Foreskin keratinocyte (primary cell): ENCODE measurements at places on chromosomes 3 and 15. TPM values are rescaled to one million over a fixed set of nuclear protein-coding genes. Genes with fewer than 3 reads are reported as not detected.

DNA sequence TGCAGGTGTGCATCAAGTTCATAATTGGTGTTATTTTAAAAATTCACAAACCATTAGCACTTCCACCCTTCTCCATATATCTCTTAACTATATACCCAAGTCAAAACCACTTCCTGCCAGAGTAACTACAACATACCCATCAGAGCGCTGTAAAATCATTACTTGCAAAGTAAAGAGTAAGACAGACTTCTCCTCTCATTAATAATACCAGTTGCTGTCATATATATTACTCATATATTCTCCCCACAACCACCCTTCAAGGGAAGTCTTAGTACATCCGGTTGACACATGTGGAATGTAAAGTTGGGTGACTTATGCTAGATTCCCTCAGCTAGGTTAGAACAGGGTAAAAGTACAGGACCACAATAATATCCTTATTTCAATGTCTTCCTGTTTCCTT, 5.6 kb downstream of the TERC start:
- DNase-seq: peak; percentile 90

DNA sequence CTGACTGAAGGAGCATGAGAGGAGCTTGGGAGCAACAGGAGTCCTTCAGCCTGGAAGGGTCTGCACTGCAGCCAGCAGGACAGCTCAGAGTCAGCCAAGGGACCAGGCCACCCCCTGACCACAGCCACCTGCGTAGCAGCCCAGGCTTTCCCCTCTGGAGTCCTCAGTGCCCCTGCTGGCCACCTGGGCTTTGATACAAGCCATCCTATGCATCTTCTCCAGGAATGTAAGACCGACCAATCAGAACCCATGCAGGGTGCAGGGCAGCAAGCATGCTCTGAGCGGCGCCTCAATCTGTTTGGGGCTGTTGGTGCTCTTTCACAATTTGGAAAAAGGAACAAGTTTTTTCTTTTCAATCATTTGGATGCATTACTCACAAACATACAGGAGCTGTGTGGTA, 52.0 kb downstream of the DZIP1L start:
- no peak for DNase-seq

GRCh38 chr3:42387802-42388651, 22.4 kb downstream of the LYZL4 start:
- no peak for DNase-seq

DNA sequence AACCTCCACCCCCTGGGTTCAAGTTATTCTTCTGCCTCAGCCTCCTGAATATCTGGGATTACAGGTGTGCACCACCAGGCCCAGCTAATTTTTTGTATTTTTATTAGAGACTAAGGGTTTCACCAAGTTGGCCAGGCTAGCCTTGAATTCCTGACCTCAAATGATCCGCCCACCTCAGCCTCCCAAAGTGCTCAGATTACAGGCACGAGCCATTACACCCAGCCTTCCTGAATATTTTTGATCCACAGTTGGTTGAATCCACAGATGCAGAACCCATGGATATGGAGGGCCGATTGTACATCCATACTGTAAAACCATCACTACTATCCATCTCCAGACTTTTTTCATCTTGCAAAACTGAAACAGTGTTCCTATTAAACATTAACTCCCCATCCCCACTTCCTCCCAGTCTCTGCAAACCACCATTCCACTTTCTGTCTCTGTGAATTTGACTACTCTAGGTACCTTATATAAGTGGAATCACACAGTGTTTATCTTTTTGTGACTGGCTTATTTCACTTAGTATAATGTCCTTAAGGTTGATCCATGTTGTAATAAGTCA, 8.2 kb upstream of the TMEM62 start:
- no peak for DNase-seq

Gene IGDCC3
- polyA plus RNA-seq: not detected in 2 replicates

- no peak for DNase-seq
Measured at GRCh38 chr15:40815042-40815698, 7.9 kb upstream of the DNAJC17 start.

DNA sequence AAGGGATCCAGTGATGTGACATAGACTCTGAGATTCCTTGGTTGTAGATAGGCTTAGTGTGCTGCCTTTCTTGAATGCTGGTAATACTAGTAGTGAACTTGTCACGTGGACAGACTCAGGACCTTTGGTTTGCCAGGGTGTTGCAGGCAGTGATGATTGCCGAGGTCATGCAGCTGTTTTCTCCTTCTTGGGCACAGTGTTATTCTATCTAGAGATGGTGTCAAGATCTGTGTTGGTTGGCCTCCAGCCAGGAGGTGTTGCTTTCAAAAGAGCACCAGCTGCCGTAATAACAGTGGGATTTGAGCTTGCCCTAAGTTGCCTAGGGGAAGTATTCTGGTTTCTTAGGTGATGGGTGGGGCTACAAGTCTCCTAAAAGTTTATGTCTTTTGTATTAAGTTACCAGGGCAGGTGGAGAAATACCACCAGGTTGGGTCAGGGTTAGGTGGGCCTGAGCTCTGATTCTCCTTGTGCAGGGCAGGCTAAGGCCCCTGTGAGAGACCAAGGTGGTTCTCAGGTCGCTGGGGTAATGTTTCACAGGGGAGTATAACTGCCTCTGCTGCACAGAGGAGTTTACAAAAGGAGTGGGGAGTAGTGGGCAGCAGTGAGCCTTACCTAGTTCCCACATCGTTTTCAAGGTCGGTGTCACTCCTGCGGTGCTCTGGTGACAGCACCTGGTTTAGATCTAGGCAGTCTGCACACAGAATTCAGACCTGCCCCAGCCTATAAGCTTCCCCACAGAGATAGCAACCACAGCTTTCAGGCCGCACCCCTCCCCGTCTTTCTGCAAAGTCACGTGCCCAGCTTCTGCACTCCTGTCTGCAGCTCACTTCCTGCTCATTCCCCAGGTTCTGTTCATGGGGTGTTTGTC, 350.3 kb downstream of the DOCK3 start:
- DNase-seq: no peak

Gene PLAAT1
- polyA plus RNA-seq: 0.17 and 0.30 TPM in 2 replicates

GRCh38 chr15:66405615-66406014, 18.9 kb downstream of the MAP2K1 start:
- no peak for DNase-seq

DNA sequence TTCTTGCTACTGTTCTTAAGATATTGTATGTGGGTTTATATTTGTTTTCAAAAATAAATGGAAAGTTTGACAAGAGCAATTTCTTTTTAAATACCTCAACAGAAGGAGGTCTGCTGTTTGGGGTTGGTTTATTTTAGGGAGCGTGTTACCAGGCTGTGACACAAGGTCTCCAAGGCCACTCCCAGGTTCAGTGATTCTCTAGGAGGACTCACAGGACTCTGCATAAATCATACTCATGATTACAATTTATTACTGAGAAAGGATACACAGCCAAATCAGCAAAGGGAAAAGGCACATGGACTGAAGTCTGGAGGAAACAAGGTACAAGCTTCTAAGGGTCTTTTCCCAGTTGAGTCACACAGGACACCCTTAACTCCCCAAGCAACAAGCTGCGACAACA, 18.8 kb upstream of the MFSD1 start:
- DNase-seq: no peak

- no peak for DNase-seq
Measured at GRCh38 chr3:179897231-179897630, 139.5 kb downstream of the PEX5L start.

DNA sequence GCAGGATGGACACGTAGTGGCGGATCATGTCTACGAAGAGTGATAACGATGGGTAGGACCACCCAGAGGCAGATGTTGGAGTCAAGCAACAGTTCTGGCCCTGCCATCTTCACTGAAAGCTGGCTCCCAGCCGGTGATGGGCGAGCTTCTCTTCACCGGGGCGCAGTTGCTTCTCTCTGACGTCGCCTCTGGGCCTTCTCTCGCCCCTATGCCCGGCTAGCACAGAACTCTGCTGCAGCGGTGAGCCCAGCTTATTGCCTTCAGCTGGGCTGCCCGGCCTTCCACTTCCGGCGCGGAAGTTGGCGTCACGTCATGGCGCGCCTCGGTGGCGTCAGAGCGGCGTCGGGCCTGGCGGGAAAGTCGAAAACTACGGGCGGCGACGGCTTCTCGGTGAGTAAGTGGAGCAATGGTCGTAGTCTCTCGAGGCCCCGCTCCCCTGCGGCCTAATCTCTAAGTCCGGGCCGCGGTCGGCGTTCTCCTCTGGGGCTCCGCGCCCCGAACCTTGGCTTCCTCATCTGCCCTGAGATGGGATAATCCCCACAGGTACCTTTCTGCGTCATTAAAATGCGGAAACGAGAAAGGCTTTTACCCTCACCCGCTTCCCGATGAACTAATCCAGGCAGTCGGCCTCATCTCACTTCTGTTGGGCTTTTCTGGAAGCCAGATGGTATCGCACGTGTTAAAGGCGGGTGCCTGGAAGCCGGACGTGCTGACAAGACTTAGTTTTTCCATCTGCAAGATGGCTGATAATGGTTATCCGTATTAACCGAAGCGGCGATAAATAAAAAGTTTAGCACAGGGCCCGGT, at the start of gene FANCD2:
FANCD2 (plus strand) TSS at position 354 of the 807 bp plus-strand sequence. CDS start 2,221 bp downstream, outside the sequence.
- peak; percentile 76 for DNase-seq

DNA sequence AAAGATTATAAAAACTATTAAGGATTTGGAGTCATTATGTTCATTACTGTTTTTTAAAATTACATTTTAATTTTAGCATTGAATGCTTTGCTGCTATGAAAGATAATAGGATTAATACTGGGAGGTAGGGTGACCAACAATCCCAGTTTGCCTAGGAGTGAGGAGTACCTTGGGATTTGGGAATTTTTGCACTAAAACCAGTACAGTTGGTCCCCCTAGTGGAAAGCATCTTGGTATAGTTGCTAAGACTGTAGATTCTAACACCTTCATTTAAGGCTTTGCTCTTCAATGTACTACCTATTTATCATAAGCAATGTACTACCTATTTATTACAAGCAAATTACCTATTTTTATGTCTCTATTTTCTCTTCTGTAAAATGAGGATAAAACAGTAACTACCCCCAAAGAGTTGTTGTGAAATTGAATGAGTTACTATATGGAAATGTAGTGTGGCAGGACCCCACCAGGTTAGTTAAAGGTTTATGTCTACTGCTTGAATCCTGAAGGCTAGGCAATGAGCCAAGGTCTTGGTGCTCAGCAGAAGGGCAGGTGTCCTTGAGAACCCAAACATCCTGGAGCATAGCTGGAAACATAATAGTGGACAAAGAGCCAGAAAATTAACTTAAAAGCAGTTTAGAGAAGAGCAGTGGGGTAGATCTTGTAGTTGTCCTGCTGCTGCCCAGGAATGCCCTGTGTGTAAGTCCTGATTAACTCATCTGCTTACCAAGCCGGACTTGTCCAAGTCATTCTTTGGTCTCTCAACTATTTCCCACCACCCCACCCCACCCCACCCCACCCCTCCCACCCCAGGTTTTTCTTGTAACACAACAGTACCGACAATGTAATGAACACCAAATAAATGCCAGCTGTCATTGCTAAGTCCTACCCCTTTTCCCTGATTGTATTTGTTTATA, 49.2 kb upstream of the NMD3 start:
- DNase-seq: no peak

Gene EPHA6
- not detected in 2 replicates for polyA plus RNA-seq

Gene GAP43
- not detected in 2 replicates for polyA plus RNA-seq

GRCh38 chr3:151283907-151284461, 5.6 kb upstream of the P2RY14 start:
- no peak for DNase-seq

GRCh38 chr15:93030430-93031102, 58.4 kb downstream of the RGMA start:
- DNase-seq: peak; percentile 22

Gene UQCRC1
- polyA plus RNA-seq: 369 and 377 TPM in 2 replicates

Gene SOX14
- polyA plus RNA-seq: not detected in 2 replicates

Gene GOLGA8J
- polyA plus RNA-seq: not detected in 2 replicates

Gene NMB
- 13.0 and 18.6 TPM in 2 replicates for polyA plus RNA-seq

DNA sequence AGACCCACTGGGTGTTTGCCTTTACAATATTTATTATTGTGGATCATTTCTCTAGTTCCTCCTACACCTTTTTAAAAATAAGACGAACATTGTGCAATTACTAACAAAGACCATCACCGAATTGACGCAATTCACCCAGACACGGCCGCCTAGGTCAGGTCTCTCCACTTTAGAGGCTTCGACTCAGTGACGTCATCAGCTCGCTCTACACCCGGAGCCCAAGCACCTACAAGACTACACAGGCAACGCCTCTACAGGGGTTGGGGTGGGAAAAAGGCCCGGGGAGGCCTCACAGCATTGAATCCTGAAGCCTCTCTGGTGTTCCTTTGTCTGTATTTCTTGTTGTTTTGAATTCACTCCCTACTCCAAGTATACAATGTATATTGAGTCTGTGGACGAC, 16.6 kb downstream of the ZIC4 start:
- DNase-seq: no peak

DNA sequence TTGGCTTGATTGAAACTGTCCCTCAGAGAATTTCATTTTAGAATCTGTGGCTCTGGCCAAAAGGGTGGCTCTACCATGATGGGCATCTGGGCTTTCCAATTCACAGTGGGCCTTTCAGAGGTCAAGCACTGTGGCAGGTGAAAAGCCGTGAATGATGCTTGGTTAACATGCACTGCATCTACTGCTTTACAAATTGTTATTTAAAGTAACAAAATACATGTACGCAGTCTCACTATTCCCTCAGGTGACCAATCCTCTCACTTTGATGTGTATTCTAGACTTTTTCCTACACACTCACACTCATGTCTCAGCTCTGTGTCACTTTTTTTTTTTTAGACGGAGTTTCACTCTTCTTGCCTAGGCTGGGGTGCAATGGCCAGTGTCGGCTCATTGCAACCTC, 70.5 kb downstream of the MGLL start:
- DNase-seq: no peak

Gene GP9
- polyA plus RNA-seq: not detected in 2 replicates

Gene ZDHHC19
- not detected in 2 replicates for polyA plus RNA-seq

Gene ATP11B
- 8.2 and 9.2 TPM in 2 replicates for polyA plus RNA-seq

GRCh38 chr3:46071222-46071858, 44.1 kb upstream of the XCR1 start:
- no peak for DNase-seq

GRCh38 chr3:85691196-85691595, 732.4 kb downstream of the CADM2 start:
- no peak for DNase-seq

GRCh38 chr15:29669823-29670222, 152.4 kb downstream of the TJP1 start:
- peak; percentile 68 for DNase-seq

Gene TMEM207
- not detected in 2 replicates for polyA plus RNA-seq

GRCh38 chr3:57556459-57557084, 498 bp downstream of the PDE12 start:
- DNase-seq: no peak
